ENCODE measurements at places on chromosomes 2 and 18.

DNA sequence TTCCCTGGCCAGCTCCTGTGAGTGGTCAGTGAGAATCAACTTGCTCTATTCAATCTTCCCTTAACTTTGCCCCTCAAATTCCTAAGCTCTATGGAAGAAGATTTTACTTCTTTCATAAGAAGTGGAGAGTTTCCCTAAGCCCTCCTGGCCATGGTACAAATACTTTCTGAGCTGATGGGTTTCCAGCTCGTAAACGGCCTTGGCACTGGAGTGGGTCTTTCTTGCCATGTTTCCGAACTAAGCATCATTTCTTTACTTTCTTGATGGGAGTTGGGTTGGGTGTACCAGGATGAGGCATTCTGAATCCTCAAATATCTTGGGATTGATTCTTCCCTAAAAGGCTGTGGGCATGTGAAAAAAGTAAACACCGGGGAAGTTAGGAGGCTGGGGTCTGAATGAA, 72.5 kb downstream of the ACKR3 start:
- DNase-seq: no peak

GRCh38 chr2:56806924-56807323, 623.1 kb downstream of the CCDC85A start:
- DNase-seq: no peak

GRCh38 chr2:8648441-8649213, 33.2 kb upstream of the ID2 start:
- no peak for DNase-seq

- no peak for DNase-seq
Observed at GRCh38 chr2:905091-905832, 45.4 kb upstream of the SNTG2 start.

GRCh38 chr2:155727187-155727895, 605.2 kb downstream of the NR4A2 start:
- no peak for DNase-seq

DNA sequence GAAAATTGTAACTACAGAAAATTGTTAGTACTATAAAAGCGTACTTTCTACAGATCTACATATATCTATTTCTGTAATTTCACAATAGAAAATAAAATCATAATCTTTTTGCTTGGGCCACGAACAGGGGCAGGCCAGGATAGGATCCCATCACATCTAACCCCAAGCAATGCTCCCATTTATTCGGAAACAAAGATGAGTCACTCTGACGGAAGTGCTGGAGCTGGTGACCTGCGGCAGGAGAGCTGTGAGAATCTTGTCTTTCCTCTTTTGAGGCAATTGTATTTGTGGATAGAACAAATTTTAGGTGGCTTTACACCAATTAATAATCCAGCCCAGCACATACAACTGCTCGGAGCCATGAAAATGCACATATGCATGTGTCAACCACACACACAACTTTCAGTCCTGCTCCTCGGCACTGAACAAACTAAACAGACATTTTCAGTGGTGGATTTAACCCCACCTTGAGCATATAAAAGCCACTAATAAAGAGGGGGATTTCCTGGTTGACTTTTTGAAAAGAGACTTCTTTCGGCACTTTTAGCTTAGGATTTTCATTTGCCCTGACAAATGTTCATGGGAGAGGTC, 22.3 kb upstream of the INSIG2 start:
- DNase-seq: no peak

GRCh38 chr2:36578343-36579296, 19.3 kb downstream of the FEZ2 start:
- no peak for DNase-seq

- DNase-seq: no peak
Observed at GRCh38 chr2:188922191-188922590, 52.0 kb upstream of the COL3A1 start.

GRCh38 chr2:159939946-159940345, 122.5 kb downstream of the PLA2R1 start:
- DNase-seq: peak; percentile 42

- DNase-seq: no peak
Observed at GRCh38 chr2:107712857-107713256, 113.8 kb upstream of the RGPD4 start.

- no peak for DNase-seq
Observed at GRCh38 chr2:64987001-64987955, 1.9 kb upstream of the SLC1A4 start.

- no peak for DNase-seq
Observed at GRCh38 chr2:131556998-131557397, 29.3 kb downstream of the CCDC74A start.

- no peak for DNase-seq
Observed at GRCh38 chr2:235418918-235419317, 74.9 kb upstream of the AGAP1 start.

DNA sequence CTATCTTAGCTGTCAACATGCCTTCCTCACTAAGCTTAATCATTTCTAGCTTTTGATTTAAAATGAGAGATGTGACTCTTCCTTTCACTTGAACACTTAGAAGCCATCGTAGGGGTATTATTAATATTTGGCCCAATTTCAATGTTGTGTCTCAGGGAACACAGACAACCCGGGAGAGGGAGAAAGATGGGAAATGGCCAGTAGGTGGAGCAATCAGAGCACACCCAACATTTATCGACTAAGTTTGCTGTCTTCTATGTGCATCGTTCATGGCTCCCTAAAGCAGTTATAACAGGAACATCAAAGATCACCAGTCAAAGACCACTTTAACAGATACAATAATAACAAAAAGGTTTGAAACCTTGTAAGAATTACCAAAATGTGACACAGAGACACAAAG, 110.2 kb downstream of the OLA1 start:
- DNase-seq: no peak

- no peak for DNase-seq
Observed at GRCh38 chr2:12727641-12728040, 10.9 kb downstream of the TRIB2 start.

- no peak for DNase-seq
Observed at GRCh38 chr2:85678377-85678776, 10.4 kb upstream of the SFTPB start.

DNA sequence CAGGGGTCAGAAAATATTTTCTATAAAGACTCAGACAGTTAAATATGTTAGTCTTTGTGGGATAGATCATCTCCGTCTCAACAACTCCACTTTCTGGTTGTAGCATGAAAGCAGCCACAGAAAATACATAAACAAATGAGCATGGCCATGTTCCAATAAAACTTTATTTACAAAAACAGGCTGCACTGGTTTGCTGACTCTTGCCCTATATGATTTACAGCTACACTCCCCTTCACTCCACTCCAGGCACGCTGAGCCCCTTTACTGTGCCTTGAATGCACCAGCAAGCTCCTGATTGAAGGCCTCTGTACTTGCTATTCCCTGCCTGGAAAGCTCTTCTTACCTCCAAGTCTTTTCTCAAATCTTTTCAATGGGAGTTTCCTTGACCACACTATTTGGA, 5.8 kb upstream of the STAMBP start:
- DNase-seq: no peak

DNA sequence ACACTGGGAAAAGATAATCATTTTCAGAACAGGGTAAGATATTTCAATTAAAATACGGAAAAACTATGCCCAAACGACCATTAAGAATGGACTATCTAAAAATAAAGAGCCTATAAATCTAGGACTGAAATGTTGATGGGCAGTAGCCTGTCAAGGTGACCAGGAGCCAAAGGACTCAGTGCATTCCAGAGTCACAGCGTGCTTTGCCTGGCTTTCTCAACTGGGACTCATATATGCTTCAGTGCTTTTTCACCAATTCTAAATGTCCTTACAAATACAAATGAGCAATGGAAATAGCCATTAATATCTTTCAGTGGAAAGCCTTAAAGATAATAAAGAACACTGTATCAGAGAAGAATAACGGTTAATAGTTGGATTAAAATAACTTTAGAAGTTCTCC, 35.4 kb downstream of the PREPL start:
- DNase-seq: no peak

- no peak for DNase-seq
Observed at GRCh38 chr2:152646775-152647174, 70.5 kb downstream of the PRPF40A start.

GRCh38 chr2:126707941-126708340, 52.0 kb downstream of the GYPC start:
- DNase-seq: no peak

DNA sequence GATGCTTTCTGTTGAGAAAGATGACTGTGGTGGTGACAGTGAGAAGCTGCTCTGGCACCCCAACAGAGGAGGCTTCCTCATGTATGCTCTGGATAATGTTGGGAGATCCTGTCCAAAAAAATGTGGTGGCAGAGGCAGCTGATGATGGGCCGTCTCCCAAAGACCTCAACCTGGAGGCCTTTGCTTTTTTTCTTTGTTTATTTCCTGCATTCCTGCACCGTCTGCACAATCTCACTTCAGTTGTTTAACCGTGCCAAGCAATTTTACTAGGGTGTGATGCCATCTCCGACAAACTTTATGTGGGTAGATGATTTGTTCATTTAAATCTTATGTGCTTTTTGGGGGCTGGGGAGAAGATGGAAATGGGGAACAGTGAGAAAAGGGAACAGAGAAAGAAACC, 62.2 kb upstream of the IGFBP5 start:
- no peak for DNase-seq

DNA sequence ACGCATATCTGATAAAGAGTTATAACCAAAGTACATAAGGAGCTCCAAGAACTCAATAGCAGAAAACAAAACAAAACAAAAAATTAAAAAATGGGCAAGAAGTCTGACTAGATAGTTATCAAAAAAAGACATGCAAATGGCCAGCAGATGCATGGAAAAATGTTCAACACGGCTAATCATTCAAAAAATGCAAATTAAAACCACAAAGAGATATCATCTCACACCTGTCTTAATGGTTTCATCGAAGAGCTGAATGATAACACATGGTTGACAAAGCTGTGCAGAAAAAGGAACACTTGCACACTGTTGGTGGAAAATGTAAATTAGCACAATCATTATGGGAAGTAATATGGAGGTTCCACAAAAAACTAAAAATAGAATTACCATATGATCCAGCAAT, 751.3 kb upstream of the POU3F3 start:
- no peak for DNase-seq

DNA sequence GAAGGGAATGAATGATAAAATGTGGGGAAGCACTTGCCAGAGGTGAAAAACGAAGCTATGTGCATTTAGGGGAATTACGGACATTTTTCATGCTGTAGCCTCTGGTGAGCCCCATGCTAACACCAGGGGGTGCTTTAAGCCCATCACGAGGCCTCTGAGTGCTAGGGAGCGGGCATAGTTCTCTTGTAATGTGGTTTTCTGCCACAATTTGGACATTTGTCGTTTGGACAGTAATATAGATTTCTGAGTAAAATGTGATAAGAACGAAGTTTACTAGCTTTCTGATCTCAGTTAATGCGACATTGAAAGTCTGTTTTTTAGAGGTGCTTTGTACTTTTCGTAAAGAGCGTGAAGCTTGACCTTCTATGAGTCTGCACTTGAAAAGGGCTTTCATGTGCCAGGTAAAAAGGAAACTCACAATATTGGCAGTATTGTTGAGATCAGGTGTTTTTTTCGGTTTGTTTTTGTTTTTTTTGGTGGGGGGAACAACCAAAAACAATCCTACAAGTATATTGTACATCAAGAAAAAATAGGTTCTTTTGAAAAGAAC, 50.6 kb downstream of the TRAF3IP1 start:
- DNase-seq: peak; percentile 70

GRCh38 chr2:122866095-122866494, 1110.6 kb downstream of the TSN start:
- no peak for DNase-seq

GRCh38 chr18:48004577-48004976, 74.1 kb upstream of the SMAD2 start:
- DNase-seq: no peak

- DNase-seq: no peak
Observed at GRCh38 chr2:75361486-75361885, 162.2 kb upstream of the TACR1 start.

DNA sequence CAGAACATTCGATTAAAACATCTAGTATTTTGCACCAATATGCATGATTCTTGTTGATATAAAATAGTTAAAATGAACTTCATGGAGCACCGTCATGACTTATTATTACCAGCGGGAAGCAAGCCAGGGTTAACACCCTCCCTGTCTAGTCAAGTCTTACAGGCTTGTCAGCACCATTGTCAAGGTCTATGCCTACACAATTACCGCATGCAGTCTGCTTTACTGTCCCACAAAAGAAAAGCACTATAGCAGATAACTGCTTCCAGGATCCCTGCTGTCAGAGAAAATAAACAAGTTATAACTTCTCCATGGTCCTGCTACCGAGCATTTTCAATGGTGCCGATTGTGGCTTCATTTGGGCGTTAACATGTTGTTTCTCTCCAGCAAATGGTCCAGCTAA, 968.0 kb upstream of the FAM98A start:
- DNase-seq: no peak

Measured in D341Med (cell line).